Activated T-helper 9 cell treated with anti-CD3 and anti-CD28 coated beads, Interleukin-2, amount 50 U/mL, for 16 hours (primary cell): ENCODE measurements at places on chromosomes 2 and 18.

DNA sequence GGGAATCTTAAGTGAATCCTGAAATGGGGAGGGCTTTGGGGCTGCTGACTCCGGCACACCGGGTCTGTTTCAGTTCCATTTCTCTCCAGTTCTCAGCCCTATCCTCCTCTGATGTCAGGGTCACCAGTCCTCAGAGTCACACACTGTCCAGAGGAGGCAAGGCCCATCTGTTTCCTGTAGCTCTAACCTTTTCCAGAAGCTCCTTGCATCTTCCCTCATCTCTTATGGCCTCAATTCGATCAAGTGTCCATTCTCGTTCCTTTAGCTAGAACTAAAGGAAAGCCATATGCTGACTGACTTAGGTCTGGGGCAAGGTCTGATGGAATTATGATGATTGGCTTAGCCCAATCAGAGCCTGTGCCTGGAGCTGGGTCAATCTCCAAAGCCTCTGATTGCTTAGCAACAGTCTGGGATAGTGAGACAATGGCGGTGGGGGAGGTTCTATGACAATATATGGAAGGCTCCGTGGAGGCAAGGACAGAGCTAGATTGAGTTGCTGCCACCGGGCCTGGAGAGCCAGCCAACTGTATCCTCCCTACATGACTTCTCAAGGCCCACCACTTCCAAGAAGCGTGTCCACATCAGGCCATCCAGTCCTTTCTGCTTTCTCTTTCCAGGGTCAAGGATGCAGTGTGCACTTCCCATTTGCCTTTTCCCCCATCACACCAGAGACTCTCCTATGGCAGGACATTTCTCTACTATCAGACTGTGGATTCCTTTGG is 5.2 kb downstream of the ANKRD53 start:
- no peak for DNase-seq

DNA sequence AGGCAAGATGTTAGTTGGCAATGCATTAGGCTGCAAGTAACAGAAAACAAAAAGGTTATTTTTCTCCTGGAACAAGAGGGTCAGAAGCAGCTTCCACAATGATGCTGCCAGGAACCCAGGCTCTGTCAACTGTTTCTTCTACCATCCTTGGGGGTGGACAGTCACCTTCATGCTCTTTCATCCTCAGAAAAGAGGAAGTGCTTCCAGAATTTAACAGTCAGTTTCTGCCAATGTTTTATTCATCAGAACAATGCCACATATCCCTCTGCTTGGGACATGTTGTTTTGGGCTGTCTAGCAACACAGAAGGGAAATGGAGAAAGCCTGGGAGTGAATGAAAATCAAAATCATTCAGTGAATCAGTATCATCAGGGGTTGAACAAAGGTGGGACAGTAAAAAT is 7.1 kb downstream of the TMEM182 start:
- DNase-seq = no peak

- no peak for DNase-seq
Observed at GRCh38 chr2:206635015-206635414, 7.3 kb upstream of the FAM237A start.

DNA sequence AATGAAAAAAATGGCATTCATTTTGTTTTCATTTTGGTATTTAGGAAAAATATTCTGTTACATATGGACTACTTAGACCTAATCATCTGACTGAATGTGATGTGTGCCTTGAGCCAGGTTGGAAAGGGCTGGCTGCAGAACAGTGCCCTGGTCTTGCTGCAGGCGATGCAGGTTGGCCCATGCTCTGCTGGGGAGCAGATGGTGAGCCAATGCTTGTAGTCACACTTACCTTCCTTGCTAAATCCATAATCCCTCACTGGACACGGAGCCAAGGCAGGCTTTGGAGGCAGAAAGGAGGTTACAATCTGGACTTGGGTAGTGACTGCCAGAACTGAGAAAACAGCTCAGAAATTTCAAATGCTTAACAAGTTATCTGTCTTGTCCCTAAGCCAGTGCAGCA is 228.7 kb downstream of the ARHGAP15 start:
- DNase-seq = no peak

DNA sequence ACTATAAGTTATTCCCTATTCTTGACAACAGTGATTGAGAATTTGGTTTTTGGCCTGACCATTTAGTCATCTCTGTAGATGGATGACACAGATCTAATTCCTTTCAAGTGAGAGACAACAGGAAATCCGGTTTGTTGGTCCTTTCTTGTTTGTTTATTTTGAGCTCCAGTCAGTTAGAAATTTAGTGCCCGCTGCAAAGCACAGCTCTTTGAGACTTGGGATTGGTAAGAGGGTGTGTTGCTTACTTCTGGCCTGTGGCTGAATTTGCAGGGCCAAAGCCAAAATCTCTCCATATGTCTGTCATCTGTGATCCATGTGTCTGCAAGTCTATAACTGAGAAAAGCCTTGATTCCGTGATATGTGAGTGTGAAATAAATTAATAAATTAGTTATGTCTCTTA is 74.3 kb downstream of the BIN1 start:
- DNase-seq = no peak

DNA sequence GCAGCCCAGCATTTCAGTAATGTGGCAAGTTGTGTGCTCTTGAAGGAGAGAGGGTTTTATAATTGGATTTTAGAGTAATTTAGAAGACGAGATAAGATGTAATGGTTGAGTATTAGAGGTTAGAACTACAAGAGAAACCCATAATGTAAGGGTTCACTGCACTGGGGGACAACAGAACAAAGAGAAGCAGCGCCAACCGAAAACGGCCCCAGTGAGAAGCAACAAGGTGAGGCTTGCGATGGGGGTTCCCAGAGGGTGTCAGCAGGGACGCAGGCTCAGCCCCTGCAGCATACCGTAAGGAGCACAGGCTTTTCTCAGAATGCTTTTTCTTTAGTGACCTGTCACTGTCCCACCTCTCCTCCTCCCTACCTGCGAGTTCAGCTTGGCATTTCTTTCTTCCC is 183.9 kb upstream of the ETAA1 start:
- DNase-seq = no peak

- DNase-seq = no peak
Observed at GRCh38 chr18:56314396-56314795, 324.0 kb downstream of the TXNL1 start.
